ENCODE measurements at places on chromosomes 13 and 19. TPM values are rescaled to one million over a fixed set of nuclear protein-coding genes. Genes with fewer than 3 reads are reported as not detected.

ZNF763 gene
- total RNA-seq, result 4.3 TPM

DNA sequence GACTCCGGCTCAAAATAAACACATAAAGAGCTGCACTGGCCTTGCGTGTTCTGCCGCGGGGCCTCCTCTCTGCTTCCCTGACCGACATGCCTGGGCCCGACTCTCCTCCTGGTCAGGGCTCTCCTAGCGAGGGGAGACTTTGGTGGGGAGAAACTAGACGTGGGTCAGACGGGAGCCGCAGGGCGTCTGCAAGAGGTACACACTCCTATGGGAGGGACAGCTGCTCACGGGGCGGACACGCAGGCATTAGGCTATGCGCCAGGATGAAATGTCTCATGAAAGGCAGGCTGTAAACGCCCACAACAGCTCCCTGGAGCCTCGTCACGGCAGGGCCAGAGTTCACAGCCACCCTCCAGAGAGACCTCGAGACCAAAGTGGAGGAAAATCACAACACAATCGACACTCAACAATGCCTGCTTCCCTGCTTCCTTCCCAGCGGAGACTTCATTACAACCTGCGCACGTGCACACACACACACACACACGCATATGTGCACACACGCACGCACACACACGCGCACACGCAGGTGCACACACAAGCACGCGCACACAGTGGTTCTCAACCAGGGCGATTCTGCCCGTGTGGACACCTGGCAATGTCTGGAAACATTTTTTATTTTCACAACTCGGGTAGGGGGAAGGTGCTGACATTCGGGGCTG lies 5.8 kb downstream of the SLC39A3 start:
- DNase-seq, result no peak
- H3K27ac ChIP-seq, result no peak overlapping the region
- H3K36me3 ChIP-seq, result peaks cover 15% of the 10 kb centered on the region
- H3K4me3 ChIP-seq, result no peak overlapping the region
- H3K27me3 ChIP-seq, result no peaks in the 10 kb centered on the region
- H3K4me1 ChIP-seq, result peaks cover 1% of the 10 kb centered on the region

SLITRK1 gene
- total RNA-seq, result 0.21 TPM

- no peak overlapping the region for H3K4me3 ChIP-seq
- no peak overlapping the region for H3K27ac ChIP-seq
- no peaks in the 10 kb centered on the region for H3K36me3 ChIP-seq
- H3K27me3 ChIP-seq, result no peaks in the 10 kb centered on the region
- H3K4me1 ChIP-seq, result peaks cover 13% of the 10 kb centered on the region
Measured at GRCh38 chr13:76692346-76692745, 193.9 kb downstream of the KCTD12 start.

DNA sequence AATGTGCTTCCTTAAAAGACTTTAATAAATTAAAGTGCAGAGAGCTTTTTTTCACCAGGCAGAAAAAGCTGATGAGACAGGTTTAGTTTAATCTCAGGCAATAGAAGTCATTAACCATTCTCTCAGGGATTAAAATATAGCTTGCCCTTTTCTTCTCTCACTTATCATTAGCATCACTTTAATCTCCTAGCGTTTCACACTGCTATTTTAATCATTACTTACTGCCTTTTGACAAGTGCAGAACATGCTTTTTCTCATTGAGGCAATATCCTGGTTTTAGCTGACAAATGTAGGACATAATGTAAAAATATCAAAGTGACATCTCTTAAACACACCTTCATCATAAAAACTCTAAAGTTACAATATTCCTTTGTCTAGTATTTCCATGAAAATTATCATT lies 94.6 kb downstream of the DACH1 start:
- DNase-seq, result no peak
- H3K4me3 ChIP-seq, result no peak overlapping the region
- H3K4me1 ChIP-seq, result no peaks in the 10 kb centered on the region
- no peaks in the 10 kb centered on the region for H3K36me3 ChIP-seq
- H3K27ac ChIP-seq, result no peak overlapping the region

DNA sequence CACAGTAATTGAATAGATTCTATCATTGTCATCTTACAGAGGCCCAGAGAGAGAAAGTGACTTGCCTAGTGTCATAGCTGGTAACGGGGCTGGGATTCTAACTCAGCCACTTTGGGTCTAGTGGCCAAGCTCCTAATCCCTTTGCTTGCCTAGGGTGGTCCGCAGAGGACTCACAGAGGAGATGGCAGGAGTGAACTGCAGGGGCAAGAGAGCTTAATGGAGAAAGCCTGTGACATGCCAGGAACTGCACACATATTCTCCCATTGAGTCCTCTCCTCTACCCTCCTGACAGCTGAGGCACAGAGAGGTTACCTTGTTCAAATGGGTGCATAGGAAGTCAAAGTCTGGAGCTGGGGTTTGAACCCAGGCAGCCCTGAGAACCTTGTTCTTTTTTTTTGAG lies 2.7 kb downstream of the LSR start:
- H3K4me1 ChIP-seq, result peaks cover 5% of the 10 kb centered on the region
- H3K4me3 ChIP-seq, result no peak overlapping the region
- H3K27ac ChIP-seq, result no peak overlapping the region
- peak; percentile 59 for DNase-seq
- no peaks in the 10 kb centered on the region for H3K36me3 ChIP-seq

- H3K4me1 ChIP-seq, result peaks cover 9% of the 10 kb centered on the region
- H3K4me3 ChIP-seq, result no peak overlapping the region
- peaks cover 9% of the 10 kb centered on the region for H3K36me3 ChIP-seq
- no peak overlapping the region for H3K27ac ChIP-seq
Measured at GRCh38 chr13:35498231-35498630, 21.7 kb upstream of the MAB21L1 start.

ZFR2 gene
- not detected for total RNA-seq

GRCh38 chr19:2476451-2477140 lies 669 bp downstream of the GADD45B start:
- DNase-seq, result peak; percentile 90
- H3K4me3 ChIP-seq, result peak overlapping the region; percentile 99
- H3K4me1 ChIP-seq, result peaks cover 29% of the 10 kb centered on the region
- peaks cover 20% of the 10 kb centered on the region for H3K36me3 ChIP-seq
- no peaks in the 10 kb centered on the region for H3K27me3 ChIP-seq

PTPRS gene
- total RNA-seq, result 182 TPM

GRCh38 chr19:51065221-51065960 lies 499 bp upstream of the KLK13 start:
- H3K27me3 ChIP-seq, result peaks cover 4% of the 10 kb centered on the region
- DNase-seq, result no peak
- H3K27ac ChIP-seq, result no peak overlapping the region

Measured in osteocyte (in vitro differentiated cells).